ENCODE measurements at places on chromosomes 1 and 21. TPM values are rescaled to one million over a fixed set of nuclear protein-coding genes. Genes with fewer than 3 reads are reported as not detected.

- no peak overlapping the region for H3K4me3 ChIP-seq
- DNase-seq: no peak
- no peaks in the 10 kb centered on the region for H3K36me3 ChIP-seq
- no peaks in the 10 kb centered on the region for H3K27me3 ChIP-seq
- H3K27ac ChIP-seq: no peak overlapping the region
Observed at GRCh38 chr1:185581961-185582725, 152.0 kb upstream of the HMCN1 start.

- H3K27ac ChIP-seq: no peak overlapping the region
- DNase-seq: no peak
- H3K4me3 ChIP-seq: no peak overlapping the region
- H3K27me3 ChIP-seq: no peaks in the 10 kb centered on the region
- no peaks in the 10 kb centered on the region for H3K4me1 ChIP-seq
Observed at GRCh38 chr1:174875306-174875705, 124.4 kb upstream of the CACYBP start.

DNA sequence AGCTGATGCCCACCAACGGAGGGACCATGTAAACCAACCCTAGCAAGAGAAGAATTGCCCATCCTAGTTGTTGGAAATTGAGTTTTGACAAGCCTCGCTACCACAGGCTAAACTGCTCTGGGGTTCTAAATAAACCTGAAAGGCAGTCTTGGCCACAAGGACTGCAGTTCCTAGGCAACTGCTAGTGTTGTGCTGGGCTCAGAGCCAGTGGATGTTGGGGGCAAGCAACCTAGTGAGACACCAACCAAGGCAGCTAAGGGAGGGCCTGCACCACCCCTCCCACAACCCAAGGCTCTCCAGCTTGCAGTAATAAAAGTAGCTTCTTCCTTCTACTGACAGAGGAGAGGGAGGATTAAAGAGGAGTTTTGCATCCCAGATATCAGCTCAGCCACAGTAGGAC, 102.4 kb upstream of the PKN2 start:
- H3K4me1 ChIP-seq: no peaks in the 10 kb centered on the region
- no peaks in the 10 kb centered on the region for H3K36me3 ChIP-seq
- H3K27ac ChIP-seq: no peak overlapping the region
- H3K27me3 ChIP-seq: no peaks in the 10 kb centered on the region
- DNase-seq: no peak

- no peaks in the 10 kb centered on the region for H3K4me1 ChIP-seq
- no peak overlapping the region for H3K4me3 ChIP-seq
- H3K36me3 ChIP-seq: no peaks in the 10 kb centered on the region
- no peaks in the 10 kb centered on the region for H3K27me3 ChIP-seq
- DNase-seq: no peak
- no peak overlapping the region for H3K27ac ChIP-seq
Observed at GRCh38 chr1:14571810-14572767, 26.4 kb upstream of the KAZN start.

DNA sequence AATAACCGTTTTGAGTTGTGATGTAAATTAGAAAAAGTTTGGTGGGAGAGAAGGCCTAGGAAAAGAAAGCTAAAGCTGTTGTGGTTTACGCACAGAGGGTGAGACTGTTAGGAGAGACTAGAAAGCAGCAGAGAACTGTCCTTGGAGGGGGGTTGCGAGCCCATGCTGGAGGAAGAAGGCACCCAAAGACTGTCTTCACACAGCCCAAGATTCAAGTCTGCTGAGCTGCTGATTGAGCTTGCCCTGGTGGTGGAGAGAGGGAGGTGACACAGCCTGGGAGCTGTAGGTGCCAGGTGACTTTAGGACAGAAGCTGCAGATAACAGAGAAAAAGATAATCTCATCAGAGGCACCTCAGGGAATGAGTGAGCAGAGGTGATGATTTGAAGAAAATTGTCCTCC, 18.3 kb upstream of the TLR5 start:
- no peaks in the 10 kb centered on the region for H3K4me1 ChIP-seq
- H3K27me3 ChIP-seq: no peaks in the 10 kb centered on the region
- H3K4me3 ChIP-seq: no peak overlapping the region
- DNase-seq: no peak

- H3K27me3 ChIP-seq: no peaks in the 10 kb centered on the region
- H3K4me1 ChIP-seq: no peaks in the 10 kb centered on the region
- no peaks in the 10 kb centered on the region for H3K36me3 ChIP-seq
- no peak overlapping the region for H3K27ac ChIP-seq
Observed at GRCh38 chr1:154474802-154475201, 27.2 kb upstream of the TDRD10 start.

GRCh38 chr1:207815913-207816291, 64.0 kb downstream of the CD46 start:
- no peak for DNase-seq
- peak overlapping the region; percentile 4 for H3K27ac ChIP-seq
- H3K4me1 ChIP-seq: peaks cover 35% of the 10 kb centered on the region
- H3K36me3 ChIP-seq: no peaks in the 10 kb centered on the region
- H3K4me3 ChIP-seq: no peak overlapping the region
- no peaks in the 10 kb centered on the region for H3K27me3 ChIP-seq

GRCh38 chr1:210104103-210104502, 128.5 kb upstream of the SERTAD4 start:
- no peaks in the 10 kb centered on the region for H3K36me3 ChIP-seq
- no peak overlapping the region for H3K4me3 ChIP-seq
- H3K27ac ChIP-seq: no peak overlapping the region
- DNase-seq: no peak
- H3K4me1 ChIP-seq: no peaks in the 10 kb centered on the region

GRCh38 chr1:205232127-205232820, 4.5 kb downstream of the TMCC2 start:
- no peak for DNase-seq
- no peak overlapping the region for H3K4me3 ChIP-seq
- no peak overlapping the region for H3K27ac ChIP-seq
- H3K36me3 ChIP-seq: no peaks in the 10 kb centered on the region
- H3K27me3 ChIP-seq: no peaks in the 10 kb centered on the region

GRCh38 chr21:31480228-31480627, 136.2 kb upstream of the TIAM1 start:
- H3K27ac ChIP-seq: no peak overlapping the region
- H3K27me3 ChIP-seq: no peaks in the 10 kb centered on the region
- H3K4me3 ChIP-seq: no peak overlapping the region
- no peaks in the 10 kb centered on the region for H3K36me3 ChIP-seq
- H3K4me1 ChIP-seq: no peaks in the 10 kb centered on the region

DNA sequence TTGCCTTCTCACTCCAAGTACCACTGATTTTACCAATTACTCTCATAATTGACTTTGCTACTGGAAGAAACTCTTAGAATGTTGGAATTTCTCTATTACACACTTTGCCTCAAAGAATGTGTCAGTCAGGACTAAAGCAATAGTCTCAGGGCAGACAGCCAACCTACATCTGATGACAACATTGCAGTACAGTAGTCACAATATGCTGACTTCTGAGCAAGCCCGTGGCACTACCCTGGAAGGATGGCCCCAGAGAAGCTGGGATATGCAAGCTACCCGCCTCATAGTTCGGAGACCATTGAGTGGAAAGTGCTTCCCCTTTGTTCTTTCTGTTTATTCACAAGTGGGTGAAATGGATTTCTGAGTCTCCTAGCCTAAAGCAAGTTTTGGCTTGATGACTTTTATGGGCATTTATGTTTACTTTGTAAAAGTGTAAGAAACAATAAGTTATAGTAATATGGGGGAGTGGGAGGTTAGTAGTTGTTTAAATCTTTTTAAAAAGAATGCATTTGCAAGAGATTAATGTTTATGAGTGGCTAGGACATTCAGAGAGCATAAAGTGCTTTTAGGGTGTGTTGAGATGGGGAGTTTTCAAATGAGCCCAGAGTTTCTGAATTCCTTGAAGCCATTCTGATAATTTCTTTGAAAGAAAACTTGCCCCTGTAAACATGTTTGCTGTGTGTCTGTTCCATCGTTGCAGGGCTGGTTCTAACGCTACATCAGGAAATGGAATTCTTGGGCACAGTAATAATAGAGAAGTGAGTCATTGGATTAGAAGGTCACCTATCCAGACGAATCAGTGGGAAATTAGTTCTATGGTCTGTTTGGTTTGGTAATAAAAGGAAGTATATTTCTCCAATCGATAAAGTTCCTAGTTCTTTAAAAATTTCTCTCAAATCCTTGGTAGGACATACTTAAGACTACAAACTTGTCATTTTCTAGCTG, 63.8 kb downstream of the LMO4 start:
- no peaks in the 10 kb centered on the region for H3K36me3 ChIP-seq
- no peaks in the 10 kb centered on the region for H3K4me1 ChIP-seq
- no peaks in the 10 kb centered on the region for H3K27me3 ChIP-seq
- H3K27ac ChIP-seq: no peak overlapping the region

DNA sequence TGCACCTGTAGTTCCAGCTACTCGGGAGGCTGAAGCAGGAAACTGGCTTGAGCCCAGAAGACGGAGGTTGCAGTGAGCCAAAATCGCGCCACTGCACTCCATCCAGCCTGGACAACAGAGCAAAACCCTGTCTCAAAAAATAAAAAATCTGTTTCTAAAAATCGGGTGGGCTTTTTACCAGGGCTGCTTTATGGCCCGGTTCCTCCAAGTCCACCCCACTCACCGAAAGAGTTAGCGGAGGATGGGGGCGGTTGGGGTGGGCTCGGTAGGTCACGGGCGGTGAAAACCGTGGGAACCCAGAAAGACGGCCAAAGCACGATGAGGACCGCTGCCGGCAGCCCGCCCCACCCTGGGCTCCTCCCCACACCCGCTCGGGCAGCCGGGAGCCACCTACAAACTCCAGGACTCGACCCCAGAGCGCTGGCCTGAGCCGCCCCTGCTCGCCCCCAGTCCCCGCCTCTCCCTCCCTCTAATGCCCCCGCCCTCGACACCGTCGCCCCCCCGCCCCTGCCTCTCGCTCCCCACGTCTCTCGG, 846 bp upstream of the PER3 start:
- peak; percentile 78 for DNase-seq
- H3K4me1 ChIP-seq: no peaks in the 10 kb centered on the region
- H3K36me3 ChIP-seq: no peaks in the 10 kb centered on the region
- H3K27ac ChIP-seq: peak overlapping the region; percentile 94
- peak overlapping the region; percentile 66 for H3K4me3 ChIP-seq

GRCh38 chr1:84090447-84091245, 53.4 kb upstream of the PRKACB start:
- no peaks in the 10 kb centered on the region for H3K27me3 ChIP-seq
- no peak for DNase-seq
- no peaks in the 10 kb centered on the region for H3K36me3 ChIP-seq

DNA sequence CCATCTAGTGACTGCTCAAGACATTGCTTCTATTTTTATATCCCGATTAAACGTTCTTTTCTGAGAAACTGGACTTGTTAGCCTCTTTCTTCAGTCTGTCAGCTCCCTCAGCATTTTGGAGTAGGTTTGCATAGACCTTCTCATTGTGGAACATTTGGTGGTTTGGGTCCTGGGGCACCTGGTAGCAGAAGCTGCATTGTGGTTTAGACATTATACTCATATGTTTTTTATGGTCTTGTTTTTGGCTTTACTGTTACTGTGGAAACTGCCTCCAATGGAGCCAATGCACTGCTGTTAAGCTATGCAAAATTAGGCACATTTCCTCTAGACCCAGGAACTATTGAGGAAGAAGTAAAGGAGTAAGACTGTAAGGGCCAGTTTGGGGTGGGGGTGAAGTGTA, 36.7 kb upstream of the LRRC8B start:
- H3K27me3 ChIP-seq: no peaks in the 10 kb centered on the region
- DNase-seq: no peak
- H3K4me3 ChIP-seq: no peak overlapping the region

GRCh38 chr1:114746450-114747121, 11.2 kb downstream of the CSDE1 start:
- H3K4me3 ChIP-seq: no peak overlapping the region
- H3K27me3 ChIP-seq: no peaks in the 10 kb centered on the region
- no peak overlapping the region for H3K27ac ChIP-seq
- peaks cover 9% of the 10 kb centered on the region for H3K4me1 ChIP-seq
- no peaks in the 10 kb centered on the region for H3K36me3 ChIP-seq
- DNase-seq: no peak

DNA sequence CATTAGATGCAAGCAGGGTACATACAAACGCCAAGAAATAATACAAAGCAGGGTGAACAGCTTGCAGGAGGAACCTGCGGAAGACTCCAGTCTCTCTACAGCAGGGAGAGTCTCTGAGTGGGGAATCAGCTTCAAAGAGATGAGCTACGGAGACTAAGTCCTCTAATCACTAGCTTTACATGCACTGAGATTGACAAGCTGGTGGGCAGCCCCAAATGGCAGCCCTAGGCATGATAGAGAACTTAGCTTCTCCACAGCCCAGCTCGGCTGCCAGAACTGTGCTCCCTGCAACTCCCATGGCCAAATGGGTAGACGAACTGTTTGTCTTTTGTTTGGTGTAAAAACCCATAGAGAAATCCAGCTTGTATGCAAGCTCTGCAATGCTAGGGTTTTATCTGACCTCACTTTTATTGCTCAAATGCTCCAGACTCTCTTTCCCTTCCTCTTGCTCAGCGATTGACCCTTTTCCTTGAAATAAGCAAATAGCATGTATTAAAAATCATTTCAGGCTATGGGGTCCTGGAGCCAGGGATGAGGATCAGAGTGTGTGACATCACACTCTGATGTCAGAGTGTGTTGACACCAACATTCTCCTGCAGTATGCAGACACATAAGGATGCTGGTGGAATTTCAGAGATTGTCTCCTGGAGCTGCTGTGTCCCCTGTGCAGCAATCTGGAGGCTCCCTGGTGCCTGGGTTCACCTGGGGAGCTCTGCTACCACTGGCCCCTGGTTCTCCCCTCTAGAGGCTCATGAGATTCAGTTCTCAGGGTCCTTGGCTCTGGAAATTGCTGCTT, 238.5 kb downstream of the TTLL7 start:
- no peak overlapping the region for H3K4me3 ChIP-seq
- H3K27me3 ChIP-seq: no peaks in the 10 kb centered on the region
- no peaks in the 10 kb centered on the region for H3K4me1 ChIP-seq
- H3K36me3 ChIP-seq: no peaks in the 10 kb centered on the region
- H3K27ac ChIP-seq: no peak overlapping the region

DNA sequence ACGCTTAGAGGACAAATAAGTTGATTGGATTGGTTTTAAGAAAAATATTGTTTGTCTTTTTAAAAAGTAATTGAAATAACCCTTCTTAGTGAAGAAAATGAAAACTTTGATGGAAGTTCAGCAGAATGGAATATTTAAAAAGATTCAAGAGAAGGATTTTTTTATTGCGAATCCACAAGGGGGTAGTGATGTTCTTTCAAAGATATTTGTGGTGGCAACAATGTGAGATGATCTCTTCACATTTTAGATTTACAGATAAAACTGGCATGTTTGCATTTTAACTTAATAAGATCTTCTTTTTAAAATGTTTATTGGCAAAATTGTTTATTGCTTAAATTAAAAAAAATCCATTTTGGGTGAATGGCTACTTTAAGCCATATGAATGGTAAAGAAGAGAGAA, 8.9 kb downstream of the CAMTA1 start:
- H3K36me3 ChIP-seq: no peaks in the 10 kb centered on the region
- no peaks in the 10 kb centered on the region for H3K4me1 ChIP-seq
- no peak overlapping the region for H3K27ac ChIP-seq
- no peak overlapping the region for H3K4me3 ChIP-seq
- no peak for DNase-seq
- H3K27me3 ChIP-seq: no peaks in the 10 kb centered on the region

GRCh38 chr1:211739671-211740411, 64.4 kb upstream of the NEK2 start:
- H3K4me3 ChIP-seq: no peak overlapping the region
- no peak for DNase-seq
- no peaks in the 10 kb centered on the region for H3K27me3 ChIP-seq
- no peaks in the 10 kb centered on the region for H3K4me1 ChIP-seq

MSH4 gene
- 0.29 TPM for total RNA-seq

SMAP2 gene
- 17.9 TPM for total RNA-seq

OLIG2 gene
- total RNA-seq: not detected

Data from uterus (tissue), 4 donors.